T-helper 17 cell (primary cell): ENCODE measurements at places on chromosomes 6 and 20.

DNA sequence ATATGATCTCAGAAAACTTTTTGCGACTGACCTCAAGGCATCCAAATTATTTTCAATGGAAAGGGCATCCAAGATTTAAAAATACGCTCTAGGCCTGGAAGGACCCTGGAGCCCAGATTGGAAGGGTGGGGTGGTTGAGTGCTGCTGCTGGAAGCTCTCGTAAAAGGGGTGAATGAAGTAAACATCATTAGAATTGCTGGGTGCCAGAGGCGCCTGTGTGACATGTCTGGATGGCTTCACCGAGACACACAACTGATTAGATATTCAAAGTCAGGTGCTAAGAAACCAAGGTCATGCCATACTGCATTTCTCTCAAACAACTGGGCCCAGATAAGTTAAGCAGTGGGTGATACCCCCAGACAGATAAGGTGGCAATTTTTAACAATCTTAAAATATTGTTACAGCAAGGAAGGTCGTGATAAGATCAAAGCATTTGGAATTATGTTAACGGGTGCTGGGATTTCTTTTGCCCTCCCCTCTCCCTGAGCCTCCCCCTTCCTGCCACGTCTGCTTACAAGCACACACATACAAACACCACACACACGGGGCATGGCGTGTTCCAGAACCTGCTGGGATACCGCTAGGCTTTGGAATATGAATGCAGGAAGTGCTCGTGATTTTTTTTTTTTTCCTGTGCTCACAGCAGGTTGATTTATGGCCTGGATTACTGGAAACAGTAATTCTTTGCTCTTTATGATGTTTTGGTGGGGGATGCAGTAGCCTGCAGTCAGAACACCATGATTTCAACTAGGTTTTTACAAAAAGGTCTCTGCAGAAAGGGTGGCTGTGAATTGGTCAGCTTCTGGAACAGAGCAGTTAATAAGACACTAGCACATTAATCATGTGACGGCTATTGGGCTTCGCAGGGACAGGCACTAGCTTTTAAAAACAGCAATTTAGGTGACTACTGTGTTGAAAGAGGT lies 551.2 kb downstream of the QKI start:
- no peak for DNase-seq

DNA sequence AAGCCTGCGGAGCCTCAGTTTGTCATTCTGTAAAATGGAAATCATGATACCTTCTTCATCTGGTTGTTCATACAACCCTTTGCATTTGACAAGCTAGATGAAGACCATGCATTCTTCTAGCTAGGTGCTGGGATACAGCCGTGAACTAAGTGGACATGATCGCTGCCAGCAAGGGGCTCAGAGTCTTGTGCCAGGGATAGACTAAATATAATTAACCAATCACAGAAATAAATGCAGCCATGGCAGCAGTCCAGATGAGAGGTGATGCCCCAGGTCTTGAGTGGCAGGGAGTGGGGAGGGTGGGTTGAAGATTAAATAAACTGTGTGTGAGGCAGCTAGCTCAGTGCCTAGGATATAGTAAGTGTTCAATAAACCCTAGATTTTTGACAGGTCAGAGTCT lies 19.3 kb downstream of the JPH2 start:
- no peak for DNase-seq

DNA sequence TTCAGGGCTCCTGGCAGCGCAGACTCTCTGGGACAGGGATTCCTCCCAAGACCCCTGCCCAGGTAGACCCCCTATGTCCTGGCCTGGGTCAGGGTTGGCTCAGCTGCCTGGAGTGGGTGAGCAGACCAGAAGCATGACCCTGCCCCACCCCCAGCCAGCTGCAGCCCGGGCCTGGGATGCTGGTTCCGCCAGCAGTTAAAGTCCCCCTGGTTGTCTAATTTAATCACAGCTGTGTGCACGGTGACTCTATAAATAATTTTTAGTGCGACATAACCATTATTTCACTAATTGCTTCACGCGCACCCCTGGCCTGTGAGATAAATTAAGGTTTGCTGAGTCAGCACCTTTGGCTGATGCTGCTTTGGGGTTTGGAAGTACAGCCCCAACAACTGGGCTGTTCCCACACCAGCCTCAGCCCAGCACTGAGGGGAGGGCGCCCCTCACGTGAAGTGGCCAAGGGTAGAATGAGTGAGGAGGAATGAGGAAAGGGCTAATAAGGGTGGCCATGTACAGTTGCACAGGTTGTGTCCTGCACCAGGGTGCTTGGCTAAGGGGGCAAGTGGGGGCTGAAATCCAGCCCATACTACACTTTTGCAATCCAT lies 26.1 kb upstream of the CDH22 start:
- DNase-seq: no peak

DNA sequence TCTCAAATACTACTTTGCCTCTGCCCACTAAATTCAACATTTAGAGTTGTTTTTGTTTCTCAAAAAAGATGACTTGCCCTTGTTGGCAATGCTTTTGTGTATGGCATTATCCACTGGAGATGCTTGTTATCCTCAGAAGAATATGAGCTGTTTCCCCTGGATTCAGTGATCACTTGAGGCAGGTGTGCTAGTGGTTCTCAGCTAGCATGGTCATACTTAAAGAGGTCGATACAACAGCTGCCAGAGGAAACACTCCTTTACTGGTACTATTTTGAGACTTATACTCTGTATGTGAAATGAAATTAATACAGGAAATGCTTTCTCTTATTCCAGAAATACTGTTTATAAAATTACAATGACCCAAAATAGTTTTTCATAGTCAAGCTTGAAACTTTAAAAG lies 122.5 kb downstream of the HIVEP1 start:
- DNase-seq: no peak

DNA sequence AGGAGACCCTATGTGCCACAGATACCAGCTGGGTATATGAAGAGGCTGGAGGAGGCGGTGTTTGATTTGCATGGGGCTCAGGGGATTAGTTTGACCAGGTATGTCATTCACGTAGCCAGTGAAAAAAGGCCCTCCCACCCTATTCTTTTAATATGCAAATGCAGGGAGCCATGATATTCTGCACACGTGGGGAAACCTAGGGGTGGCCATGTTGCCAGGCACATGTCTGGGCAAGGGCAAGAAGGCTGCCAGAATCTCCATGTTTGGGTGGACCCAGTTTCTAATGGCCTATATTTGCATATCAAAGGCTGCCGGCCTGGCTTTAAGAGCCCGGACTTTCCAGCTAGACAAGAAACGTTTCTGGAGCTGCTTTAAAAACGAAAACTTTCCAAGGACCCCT lies 60.4 kb downstream of the SOX4 start:
- DNase-seq: no peak

GRCh38 chr6:122198922-122199321 lies 200.5 kb upstream of the HSF2 start:
- DNase-seq: no peak

GRCh38 chr20:63325021-63325471 lies 32.1 kb downstream of the COL20A1 start:
- no peak for DNase-seq

DNA sequence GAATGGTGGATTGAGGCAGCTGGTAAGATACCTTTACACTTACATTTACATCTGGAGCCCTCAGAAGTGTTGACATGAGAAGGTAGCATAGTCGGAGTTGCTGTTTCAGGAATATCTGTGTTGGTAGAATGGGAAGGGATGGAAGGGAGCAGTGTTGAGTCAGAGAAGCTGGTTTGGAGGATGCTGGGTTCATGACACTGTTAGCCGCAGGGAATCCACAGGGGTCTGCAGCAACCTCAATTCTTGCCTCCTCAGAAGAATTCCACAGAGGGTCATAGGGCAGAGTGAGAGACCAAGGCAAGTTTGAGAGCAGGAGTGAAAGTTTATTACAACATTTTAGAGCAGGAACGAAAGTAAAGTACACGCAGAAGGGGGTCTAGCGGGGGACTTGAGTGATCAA lies 536.8 kb downstream of the QKI start:
- DNase-seq: no peak

DNA sequence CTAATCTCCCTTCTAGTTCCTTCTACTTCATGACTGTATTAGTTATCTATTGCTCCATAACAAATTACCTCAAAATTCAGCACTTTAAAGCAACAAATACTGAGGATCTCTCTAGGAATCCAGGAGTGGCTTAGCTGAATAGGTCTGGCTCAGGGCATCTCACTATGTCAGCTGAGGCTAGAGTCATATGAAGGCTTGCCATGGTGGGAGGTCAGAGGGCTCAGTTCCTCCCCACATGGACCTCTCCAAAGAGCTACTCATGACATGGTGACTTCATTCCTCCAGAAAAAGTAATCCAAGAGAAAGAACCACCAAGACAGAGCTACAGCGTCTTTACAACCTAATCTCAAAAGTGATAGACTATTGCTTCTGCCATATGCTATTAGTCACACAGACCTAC lies 70.2 kb upstream of the PRND start:
- DNase-seq: no peak

- no peak for DNase-seq
Observed at GRCh38 chr20:38804221-38804620, 1.3 kb upstream of the PPP1R16B start.

- no peak for DNase-seq
Observed at GRCh38 chr6:30397697-30398096, 52.7 kb downstream of the RPP21 start.

DNA sequence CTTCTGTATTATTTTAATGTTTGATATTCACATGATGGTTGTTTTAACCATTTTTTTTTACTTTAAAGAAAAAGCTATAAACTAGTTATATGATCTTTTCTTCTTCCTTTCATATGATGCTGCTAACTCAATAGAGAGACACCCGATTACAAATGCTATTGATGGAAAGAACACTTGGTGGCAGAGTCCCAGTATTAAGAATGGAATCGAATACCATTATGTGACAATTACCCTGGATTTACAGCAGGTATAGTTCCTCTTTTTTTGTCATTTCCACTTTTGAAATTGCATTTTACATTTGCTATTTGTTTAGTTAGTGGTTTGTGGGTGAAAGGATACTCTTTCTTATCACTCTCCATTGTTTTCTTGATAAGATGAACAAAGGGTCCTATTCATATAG lies 176.7 kb downstream of the LAMA2 start:
- no peak for DNase-seq

GRCh38 chr6:167996424-167997199 lies 859 bp upstream of the KIF25 start:
- DNase-seq: no peak

GRCh38 chr20:11677836-11678235 lies 239.9 kb upstream of the BTBD3 start:
- DNase-seq: no peak
